ENCODE measurements at places on chromosomes 2 and 18.

DNA sequence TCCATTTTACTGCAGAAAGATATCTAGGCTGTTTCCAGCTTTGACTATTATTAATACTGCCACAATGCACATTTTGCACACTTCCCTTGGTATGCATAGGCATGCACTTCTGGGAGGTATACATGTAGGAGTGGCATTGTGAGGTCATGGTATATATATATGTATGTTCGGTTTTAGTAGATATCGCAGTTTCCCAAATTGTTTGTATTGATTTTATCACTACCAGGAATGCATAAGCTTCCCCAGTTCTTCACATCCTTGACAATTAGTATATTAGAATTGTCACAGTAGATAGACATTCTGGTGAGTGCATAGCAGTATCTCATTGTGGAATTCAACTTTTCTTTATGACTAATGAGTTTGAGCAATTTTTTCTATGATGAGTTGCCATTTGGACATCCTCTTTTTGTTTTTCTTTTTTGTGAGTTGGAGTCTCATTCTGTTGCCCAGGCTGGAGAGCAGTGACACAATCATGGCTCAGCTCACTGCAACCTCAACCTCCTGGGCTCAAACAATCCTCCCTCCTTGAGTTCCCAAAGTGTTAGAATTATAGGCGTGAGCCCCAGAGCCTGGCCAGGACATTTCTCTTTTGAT, 4.2 kb upstream of the GRB14 start:
- peak; percentile 67 for DNase-seq

DNA sequence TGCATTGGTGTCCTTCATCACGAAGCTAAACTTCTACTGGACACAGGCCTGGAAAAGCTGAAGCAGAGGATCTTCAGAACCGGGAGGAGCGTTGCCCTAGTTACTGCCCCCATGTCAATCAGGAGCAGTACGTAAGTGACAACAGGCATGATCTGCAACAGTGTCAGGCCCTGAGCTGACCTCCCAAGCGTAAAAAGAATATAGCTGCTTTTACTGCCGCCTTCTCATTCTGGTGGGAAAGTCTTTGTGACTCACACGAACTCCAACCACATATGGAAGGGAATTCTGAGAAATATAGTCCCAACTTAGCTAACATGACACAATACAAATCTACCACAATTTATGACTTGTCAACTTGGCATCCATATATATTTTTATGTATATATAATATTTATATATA, 1007.7 kb upstream of the CDH2 start:
- DNase-seq = peak; percentile 77

DNA sequence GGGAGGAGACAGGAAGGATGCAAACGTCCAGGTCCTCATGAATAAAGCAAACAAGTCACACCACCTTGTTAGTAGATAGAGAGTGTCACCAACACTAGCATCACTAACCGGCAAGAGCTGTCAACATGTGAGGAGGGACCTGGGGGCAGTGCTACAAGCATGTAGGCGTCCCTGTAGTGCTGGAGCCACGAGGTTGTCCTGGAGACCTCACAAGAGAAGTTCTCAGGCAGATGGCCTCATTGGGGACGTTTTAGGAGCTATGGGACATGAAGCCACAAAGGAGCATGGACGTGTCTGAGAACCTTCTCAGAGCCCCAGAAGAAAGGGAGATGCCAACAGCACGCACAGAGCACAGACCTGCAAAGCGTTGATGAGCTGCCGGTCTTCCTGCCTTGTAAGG, 70.0 kb downstream of the COL6A3 start:
- DNase-seq = no peak

GRCh38 chr2:234457421-234457820, 39.5 kb downstream of the ARL4C start:
- DNase-seq = no peak

DNA sequence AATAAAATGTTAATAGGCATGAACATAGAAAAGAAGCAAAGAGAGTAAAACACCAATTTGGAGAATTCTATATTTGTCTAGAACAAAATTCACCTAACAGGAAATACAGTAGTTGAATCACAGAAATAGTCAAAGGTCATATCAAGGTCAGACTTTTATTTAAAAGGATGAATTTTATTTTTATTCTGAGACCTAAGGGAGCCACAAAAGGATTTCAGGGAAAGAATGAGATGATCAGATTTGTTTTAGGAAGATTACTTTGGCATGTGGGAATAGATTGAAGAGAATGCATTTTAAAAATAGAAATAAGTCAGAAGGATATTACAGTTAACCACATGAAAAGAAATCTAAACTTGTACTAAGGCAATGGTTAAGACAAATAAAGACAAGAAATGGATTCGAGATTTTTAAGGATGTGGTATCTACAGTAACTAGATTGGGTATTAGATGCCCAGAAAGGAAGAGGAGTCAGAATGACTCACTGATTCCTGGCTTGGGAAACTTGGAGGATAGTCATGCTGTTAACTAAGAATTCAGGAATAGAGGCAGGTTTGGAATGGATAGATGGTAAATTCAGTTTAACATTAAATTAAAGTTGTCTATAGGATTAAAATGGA, 56.0 kb downstream of the METTL4 start:
- DNase-seq = peak; percentile 95

DNA sequence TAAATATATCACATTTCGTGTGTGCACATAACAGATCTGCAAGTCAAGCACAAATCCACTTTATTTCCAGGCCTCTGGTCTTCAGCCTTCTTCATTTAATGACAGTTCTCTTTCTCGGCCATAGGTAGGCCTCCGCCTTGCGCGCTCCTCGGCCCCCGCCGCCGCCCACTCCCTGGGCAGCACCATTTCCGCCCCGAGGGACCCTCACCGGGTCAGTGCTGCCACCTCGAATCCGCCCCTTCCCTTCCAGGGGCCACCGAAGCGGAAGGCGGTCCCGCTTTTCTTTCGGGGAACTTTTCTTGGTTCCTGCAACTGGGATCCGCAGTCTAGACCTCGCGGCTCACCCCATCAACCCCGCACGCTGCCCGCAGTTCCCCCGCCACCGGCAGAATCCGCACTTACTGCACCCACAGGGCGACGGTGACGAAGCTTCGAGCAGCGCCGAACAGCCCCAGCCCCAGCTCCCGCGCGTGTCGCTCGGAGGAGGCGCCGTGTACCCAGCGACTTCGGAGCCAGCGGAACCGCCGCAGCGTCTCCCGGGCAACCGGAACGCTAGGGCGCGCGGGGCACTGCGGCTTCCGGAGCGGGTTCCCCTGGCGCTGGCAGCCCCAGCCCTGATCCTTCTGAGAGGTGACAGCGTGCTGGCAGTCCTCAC, at the start of gene CDKL4:
Gene CDKL4 (minus strand): TSS at position 502 of the 655 bp plus-strand sequence.
- DNase-seq = no peak

DNA sequence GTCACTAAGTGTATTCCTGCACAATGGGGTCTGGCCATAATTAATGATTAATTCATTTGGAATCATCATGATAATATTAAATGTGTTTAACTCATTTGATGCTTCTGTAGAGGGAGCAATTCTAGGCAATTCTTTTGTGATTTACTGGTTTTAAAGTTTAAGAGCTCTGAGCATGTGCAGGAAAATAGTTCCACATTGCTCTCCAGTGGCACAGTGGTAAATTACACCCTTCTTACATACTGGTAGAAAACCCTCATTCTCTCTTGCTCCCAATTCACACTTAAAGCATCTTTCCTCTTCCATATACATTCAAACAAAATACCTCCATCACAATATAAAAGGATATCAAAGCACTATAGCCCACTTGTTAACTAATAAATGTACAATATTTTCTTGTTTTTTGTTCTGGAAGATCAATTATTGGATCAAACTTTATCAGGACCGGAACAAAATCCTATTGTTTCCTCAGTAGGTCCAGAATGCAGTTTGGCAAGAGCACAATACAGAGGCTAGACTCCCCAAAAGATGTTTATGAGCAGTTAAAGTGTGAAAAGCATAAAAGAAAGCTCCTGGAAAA, 844.3 kb downstream of the MBD2 start:
- DNase-seq = peak; percentile 10

DNA sequence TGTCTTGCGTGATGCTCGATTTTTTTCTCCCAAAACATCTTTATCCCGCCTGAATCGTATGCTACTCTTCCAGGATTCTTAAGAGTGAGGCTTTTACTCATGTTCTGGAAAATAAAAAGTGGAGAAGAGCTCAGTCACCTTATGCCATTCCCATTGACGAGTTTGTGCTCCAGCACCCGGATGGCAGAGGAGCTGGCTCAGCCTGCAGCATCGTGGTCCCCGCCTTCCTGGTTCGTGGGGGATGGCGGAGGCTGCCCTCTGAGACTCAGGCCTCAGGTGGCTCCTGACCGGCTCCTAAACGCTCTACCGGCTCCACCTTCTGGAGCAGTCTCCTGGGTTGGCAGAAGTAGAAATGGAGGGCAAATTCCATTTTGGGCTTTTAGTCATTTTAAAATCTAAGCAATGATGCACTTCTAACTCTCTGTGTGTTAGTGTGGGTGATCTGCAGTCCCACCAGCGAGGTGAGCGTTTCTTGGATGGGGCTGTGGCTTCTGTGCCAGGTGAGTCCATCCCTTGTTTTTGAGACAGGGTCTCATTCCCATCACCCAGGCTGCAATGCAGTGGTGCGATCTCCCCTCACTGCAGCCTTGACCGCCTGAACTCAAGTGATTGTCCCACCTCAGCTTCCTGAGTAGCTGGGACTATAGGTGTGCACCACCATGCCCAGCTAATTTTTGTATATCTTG, 27.8 kb downstream of the RTP5 start:
- DNase-seq = no peak

DNA sequence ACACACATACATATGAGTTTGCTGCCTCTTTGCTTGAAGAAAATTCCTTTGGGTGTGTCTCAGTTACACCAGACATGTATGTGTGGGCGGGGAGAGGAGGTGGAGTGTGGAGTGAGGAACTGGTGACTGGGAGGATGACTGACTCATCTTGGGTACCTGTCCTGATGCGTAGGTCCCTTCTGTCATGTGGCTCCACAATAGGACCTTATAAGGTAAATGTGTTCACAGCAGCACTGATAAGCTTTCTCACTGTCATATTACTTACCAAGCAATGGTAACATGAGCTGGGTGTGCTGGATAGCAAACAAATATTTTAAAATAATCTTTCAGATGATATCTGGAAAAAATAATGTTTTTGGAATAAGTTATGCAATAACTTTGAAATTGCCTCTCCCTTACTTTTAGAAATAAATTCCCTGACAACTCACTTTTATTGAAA, 45.1 kb downstream of the SLC9A2 start:
- DNase-seq = peak; percentile 6

DNA sequence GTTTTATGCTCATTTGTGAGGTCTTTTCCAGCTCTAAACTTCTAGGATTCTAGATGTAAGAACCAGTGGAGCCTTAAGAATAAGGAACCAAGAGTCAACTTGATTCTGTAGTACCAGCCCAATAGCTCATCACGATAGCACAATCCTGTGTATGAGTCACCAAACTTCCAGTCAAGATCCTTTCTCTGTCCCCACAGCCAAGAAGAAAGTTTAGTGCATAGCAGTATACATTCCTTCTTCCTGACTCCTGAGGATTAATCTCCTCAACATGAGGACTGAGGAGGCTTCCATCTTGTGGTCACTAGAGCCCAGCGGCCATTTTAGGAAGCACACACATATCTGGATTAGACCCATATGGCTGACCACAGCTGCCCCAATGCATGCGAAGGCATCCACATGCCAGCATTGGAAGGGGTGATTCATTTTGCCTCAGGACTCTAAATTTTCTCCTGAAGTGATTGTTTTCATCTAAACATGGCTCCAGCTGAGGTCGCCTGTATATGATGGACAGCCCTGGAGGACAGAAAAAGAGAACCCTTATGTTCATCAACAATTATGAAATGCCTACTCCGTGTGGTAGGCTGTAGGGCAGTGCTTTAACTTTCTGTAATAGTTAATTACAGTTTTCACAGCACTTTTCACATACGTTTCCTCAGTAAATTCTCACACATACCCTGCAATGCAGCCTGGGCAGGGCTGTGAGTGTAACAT, 53.5 kb downstream of the RASGRP3 start:
- DNase-seq = peak; percentile 98

DNA sequence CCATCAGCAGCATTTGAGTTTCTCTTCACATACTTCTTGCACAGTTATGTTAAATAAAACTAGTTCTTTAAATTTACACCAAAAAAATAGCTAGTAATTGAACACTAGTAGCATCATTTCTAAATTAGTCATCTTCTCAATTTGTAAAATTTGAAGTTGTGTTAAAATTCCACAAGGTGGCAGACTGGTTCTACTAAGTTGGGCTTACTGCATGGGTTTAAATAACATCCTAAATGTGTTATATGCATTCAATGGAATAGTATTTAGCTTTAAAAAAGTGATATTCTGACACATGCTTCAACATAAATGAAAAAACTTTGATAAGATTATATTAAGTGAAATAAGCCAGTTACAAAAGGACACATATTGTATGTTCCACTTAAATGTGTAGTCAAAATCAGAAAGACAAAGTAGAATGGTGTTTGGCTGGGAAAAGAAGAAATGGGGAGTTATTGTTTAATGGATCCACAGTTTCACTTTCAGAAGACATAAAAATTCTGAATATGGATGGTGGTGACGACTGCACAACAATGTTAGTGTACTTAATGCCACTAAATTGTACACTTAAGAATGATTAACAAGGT, 28.7 kb upstream of the RPRD1A start:
- peak; percentile 64 for DNase-seq

GRCh38 chr2:156170929-156171328, 161.6 kb downstream of the NR4A2 start:
- DNase-seq = no peak

- DNase-seq = peak; percentile 7
These were observed 91.0 kb downstream of the TMEM185B start for GRCh38 chr2:120132190-120132589.

DNA sequence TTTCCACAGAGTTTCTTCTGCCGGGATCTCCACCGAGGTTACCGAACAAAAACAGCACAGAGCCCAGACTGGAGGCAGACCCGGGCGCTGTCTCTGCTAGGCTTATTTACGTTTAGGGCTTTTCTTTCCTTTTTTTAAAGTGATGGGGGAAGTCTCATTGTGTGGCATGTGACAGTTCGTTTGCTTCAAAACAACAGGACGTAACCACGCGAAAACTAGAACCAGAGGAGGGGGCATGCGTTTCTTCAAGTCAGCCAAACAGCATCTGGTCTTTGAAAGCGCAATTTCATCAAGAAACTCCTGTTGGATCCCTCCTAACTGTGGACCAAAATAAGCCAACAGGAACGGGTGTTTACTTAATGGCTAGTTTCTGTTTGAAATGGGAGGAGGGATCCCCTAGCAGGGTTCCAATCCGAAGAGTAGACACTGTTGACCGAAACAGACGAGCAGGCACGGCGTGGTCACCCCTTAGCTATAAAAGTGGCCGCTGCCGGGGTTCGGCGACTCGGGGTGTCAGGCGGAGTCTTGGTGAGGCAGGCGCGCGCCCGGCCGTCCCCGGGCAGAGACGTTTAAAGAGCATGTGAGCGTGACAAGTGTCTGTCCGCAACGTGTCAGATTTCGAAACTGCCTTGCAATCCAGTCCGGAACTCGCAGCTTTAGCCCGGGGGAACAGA, 997 bp upstream of the TGIF1 start:
- DNase-seq = peak; percentile 76

- DNase-seq = no peak
These were observed 251.3 kb upstream of the ETAA1 start for GRCh38 chr2:67145851-67146250.

DNA sequence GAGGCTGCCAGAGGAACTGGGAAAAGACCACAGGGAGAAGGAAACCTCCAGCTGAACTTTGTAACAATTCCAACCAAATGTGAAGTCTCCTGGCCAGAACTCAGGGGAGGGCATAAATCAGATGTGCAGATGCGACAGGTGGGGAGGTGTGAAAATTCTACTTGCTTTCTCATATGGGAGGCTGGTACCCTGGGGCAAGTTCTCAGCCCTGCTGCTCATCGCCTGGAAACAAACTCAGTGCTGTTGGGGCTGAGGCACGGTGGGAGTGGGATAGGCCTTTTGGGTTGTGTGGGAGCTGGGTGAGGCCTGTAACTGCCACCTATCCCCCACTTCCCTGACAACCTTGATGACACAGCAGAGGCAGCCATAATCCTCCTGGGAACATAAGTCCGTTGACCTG, 179.6 kb downstream of the ASB1 start:
- DNase-seq = no peak

All from fibroblast of skin of right quadriceps (primary cell).